ENCODE measurements at places on chromosomes 7 and 10.

DNA sequence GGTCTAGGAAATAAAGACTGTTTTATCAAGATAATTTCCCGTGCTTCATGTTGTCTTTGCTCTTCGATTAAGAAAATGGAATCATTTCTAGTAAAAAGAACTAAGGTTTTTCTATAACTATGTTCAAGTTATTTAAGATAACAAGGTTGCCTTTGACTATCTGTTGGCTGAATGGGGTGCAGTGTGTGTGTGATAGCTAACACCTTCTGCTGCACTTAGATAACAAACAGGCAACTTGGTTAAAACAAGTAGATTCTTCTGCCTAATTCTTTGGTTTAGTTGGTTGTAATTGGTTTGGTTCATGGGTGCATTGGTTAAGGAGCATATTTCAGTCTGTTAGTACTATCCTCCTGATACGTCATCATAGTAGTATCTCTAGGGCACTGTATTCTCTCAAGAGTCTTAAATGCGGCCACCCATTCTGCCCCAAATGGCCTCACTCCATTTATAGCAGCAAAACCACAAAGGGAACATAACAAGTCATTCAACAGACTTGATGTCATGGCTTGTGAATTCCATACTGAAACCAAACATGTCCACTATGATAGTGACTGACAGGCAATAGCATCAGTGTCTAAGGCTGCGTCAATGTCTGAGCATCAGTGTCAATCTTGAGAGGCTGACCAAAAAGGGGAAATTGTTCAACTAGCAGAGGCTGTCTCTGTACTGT, 55.7 kb downstream of the CCDC3 start:
- no peak for ATAC-seq

- ATAC-seq: no peak
These were observed 78.5 kb downstream of the SORBS1 start for GRCh38 chr10:95482501-95483233.

DNA sequence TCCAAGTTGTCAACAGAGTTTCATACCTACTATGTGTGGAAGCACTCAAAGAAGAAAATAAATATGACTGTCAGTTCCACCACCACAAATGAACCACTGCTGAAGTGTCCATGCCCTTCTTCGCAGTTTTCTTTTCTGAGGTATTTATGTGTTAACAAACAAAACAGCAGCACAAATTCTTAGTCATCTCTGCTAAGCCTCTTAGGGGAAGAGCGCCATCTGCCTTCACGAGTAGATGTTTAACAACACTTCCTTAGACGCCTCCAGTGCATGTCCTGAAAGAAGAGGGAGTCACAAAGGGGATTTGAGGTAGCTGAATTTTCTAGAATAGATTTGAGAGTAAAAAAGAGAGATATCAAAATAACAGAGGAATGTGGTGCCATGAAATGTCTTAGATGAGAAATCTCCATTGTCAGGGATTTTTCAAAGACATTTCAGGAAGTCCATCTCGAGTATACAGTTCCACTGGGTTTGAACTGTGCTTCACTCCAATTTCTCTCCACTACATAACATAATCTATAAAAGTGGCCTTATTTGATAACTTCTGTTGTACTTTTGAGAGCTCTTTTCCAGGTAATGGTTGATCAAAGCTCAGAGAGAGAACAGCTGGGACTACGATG, 775.3 kb upstream of the POM121L12 start:
- ATAC-seq: no peak

GRCh38 chr7:114588506-114588905, 173.9 kb downstream of the FOXP2 start:
- ATAC-seq: no peak

- no peak for ATAC-seq
These were observed 2.6 kb upstream of the TMEM130 start for GRCh38 chr7:98872328-98872924.

GRCh38 chr10:110479710-110480109, 18.0 kb upstream of the DUSP5 start:
- ATAC-seq: no peak

GRCh38 chr10:102322914-102323313, 72.6 kb upstream of the NFKB2 start:
- ATAC-seq: no peak

- ATAC-seq: no peak
These were observed 223.1 kb downstream of the GPR37 start for GRCh38 chr7:124542476-124542875.

DNA sequence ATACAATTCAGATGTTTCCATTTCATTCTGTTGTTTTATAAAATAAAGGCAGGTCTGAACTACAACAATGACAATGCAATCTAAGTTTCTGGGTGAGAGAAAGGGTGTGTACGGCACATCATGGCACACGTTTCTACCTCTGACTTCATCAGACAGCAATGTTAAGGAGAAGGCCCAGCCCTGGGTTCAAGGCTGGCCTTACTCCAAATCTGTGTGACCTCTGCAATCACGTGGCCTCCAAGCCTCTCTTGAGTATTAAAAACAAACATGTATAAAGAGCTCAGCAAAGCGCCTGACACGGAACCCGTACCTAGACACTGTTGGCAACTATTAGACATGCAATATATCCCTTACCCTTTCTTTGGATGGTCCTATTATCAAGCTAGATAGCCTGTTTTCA, 114.1 kb downstream of the LARP4B start:
- no peak for ATAC-seq

- ATAC-seq: no peak
These were observed 89.8 kb downstream of the ZMIZ1 start for GRCh38 chr10:79158402-79159097.

- ATAC-seq: no peak
These were observed 68.3 kb downstream of the CREM start for GRCh38 chr10:35194906-35195305.

- ATAC-seq: no peak
These were observed 187.8 kb downstream of the FAM107B start for GRCh38 chr10:14586901-14587300.

DNA sequence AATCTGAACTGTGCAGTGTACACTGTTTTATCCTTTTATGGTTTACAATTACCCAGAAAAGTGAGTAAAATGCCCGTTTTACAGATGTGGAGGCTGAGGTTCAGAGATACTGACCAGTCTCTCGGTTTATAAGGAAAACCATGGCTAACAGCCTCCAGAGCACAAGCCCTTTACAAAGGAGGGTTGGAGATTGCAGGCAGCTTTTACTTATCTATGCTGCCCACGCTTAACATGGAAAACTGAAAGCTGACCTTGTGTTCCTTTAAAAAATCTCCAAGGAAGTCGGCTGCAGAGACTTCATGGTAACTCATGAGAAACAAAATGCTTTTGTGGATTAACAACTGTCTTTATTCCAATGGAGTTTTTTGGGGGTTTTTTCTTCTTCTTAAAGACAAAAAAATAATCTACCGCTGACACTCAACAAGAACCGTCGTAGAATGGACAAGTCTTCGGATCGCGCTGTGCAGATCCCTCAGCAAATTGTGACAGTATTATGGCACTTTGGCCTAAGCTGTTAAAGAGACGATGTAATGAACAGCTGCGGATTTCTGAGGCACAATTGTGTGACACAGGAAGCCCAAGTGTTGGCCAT, 654 bp upstream of the SLF2 start:
- no peak for ATAC-seq

DNA sequence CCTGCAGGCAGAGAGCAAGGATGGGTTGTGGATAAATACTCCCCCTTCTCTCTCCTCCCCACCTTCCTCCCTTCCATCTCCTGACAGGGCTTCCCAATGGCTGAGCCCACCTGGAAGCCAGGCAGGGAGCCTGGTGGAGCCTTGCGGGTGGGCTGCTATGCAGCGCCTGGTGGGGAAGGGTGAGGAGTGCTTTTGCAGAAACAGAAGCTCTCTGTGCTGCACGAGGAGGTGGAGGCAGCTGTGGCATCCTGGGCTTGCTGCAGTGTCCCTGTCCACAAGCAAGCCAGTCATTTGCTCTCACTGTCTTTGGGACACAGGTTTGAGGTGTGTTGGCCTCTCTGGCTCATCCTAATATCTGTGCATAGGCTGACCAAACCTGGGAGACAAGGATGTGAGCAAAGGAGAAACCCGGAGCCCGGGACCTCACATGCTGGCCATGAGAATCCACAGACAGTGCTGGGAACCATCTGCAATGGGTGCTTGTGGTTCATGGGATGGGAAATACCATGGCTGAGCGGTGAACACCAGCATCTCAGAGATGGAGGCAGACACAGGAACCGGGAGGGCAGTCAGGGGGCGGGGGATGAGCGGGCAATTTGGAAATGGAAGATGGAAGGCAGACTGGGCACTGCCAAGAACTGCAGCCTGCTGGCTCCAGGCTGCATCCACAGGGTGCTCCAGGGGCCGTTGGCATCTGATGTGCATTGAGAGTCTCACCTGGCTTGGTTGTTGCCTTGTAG, 364.2 kb downstream of the GLRX3 start:
- no peak for ATAC-seq

- no peak for ATAC-seq
These were observed 22.7 kb downstream of the DHTKD1 start for GRCh38 chr10:12091421-12091820.

GRCh38 chr10:71625445-71626175, 94.0 kb downstream of the C10orf105 start:
- ATAC-seq: peak; percentile 38

- ATAC-seq: no peak
These were observed 86.8 kb upstream of the LANCL2 start for GRCh38 chr7:55278321-55278720.

- ATAC-seq: no peak
These were observed 6.2 kb downstream of the TACR2 start for GRCh38 chr10:69410487-69410886.

DNA sequence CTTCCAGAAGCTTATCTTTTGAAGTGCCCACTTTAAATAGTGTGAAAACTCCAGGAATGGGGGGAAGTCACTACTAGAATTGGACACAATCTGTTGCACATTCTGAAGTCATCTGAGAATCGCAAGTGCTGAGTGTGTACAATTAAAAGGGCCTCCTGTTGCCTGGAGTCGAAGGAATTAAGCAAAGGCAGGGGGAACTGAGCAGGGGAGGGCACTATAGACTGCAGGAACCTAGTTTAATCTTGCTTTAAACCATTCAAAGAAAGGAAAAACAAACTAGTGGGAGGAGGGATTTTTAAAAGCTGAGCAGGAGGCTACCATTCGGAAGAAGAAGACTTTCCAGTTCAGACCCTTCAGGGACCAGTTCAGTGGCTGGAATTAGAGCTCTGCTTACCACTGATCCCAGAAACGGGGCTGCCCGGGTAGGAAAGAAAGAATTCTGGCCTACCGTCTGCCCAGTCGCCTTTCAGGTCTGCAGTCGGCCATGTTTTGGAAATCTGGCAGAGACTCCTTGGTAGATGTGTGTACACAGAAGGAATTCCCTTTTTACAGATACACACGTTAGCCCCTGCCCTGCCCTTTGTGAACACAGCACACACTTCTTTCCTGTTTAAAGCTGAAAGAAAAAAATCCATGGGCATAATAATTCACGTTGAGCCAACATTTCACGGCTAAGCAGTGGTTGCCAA, 610.6 kb upstream of the FOXK1 start:
- ATAC-seq: no peak

- ATAC-seq: no peak
These were observed 19.1 kb downstream of the LMTK2 start for GRCh38 chr7:98125759-98126158.

GRCh38 chr10:75034131-75034512, 77.3 kb upstream of the SAMD8 start:
- no peak for ATAC-seq

- ATAC-seq: peak; percentile 1
These were observed 557 bp upstream of the LSM8 start for GRCh38 chr7:118183428-118183785.

GRCh38 chr10:323651-324293, 188.5 kb downstream of the ZMYND11 start:
- ATAC-seq: peak; percentile 98

DNA sequence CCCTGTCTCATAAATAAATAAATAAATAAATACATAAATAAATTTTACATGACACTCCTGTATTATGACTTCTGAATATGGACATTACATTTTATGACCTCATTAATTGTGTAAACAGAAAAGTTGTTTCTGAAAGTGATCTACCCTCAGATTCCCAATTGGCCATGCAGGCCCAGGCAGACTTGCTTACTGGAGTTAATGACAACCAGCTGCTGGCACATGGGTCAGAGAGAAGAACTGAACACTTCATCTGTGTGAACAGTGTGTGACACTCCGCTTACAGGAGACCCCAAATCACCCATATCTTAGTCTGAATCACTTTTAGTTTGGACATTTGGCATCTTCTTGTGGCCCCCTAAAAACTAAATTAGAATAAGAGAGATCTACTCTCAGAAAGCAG, 31.4 kb downstream of the PARP12 start:
- ATAC-seq: no peak

- ATAC-seq: peak; percentile 35
These were observed 534 bp downstream of the FZD9 start for GRCh38 chr7:73433924-73434700.

DNA sequence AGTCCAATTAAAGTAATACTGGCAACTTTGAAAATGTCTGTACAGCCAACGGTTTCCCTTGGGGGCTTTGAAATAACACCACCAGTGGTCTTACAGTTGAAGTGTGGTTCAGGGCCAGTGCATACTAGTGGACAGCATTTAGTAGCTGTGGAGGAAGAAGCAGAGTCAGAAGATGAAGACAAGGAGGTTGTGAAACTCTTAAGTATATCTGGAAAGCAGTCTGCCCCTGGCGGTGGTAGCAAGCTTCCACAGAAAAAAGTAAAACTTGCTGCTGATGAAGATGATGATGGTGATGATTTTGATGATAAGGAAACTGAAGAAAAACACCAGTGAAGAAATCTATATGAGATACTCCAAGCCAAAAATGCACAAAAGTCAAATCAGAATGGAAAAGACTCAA, 72.2 kb downstream of the ZNF783 start:
- ATAC-seq: no peak

DNA sequence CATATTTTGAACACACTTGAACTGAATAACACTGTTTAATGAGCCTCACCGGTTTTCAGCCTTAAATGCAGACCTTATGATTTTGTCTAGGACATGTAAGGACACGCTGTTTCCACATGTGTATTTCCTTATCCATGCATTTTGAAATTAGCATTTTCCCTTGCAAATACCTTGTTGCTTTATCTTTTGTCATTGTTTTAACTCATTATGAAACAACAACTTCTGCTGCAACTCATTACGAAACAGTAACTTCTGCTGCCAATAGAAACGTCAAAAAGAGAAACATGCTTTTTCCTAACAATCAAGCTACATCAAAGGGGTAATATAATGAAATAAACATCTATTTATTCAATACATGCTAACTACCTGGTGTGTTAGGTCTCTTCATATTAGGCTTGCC, 322.0 kb downstream of the AGMO start:
- ATAC-seq: no peak

GRCh38 chr10:125734823-125735222, 15.3 kb downstream of the EDRF1 start:
- no peak for ATAC-seq

DNA sequence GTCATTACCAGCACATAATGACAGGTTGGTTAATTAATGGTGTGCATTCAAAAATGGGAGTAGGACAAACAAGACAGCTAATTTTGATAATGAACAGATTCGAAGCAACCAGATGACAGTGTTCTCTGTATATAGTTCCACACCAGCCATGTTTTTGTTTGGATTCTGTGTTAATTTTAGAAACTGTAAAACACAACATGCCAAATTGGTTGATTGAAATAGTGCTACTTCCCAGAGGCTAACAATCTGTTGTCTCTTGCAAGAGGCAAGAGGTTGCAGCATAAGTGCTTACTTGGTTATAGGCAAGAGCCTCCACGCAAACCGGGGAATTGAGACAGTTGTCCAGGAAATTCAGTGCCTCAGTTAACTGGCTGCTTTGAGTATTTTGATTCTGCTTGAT, 170.2 kb upstream of the HABP2 start:
- no peak for ATAC-seq

- no peak for ATAC-seq
These were observed 414.5 kb upstream of the COBL start for GRCh38 chr7:51731075-51731474.

Data from gastroesophageal sphincter (tissue), 4 donors.